Suprapubic skin (tissue), 4 donors: ENCODE measurements at places on chromosomes 12 and 14.

DNA sequence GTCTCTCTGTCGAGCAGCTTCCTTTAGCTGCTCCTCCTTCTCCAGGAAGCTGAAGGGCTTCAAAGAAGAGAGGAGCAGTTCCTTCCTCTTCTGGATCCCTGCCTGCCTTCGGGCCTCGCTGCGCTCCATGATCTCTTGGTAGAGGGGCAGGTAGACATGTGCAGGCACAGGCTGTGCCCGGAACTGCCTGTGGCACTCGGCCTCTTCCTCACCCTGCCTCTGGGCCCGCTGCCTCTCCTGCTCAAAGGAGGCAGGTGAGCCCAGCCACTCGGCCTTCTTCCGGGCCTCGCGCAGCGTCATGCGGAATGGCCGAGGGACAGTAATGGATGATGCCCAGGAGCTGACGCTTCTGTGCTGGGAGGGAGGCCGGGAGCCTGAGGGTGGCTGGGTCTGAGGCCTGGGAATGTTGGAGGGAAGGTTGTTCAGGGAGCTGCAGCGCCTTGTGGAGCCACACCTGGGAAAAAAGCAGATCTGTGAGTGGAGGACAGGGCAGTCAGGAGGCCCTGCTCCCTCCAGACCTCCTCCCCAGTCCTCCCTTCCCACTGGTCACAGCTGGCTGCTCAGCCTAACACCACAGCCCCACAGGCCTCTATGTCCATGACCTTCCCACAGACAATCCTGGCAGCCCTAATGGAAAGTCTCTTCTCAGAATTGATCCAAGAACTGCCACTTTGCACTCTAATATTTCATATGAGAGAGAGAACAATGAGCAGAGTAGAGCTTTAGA is 5.3 kb downstream of the FAM161B start:
- DNase-seq: no peak
- peaks cover 7% of the 10 kb centered on the region for H3K4me1 ChIP-seq

DNA sequence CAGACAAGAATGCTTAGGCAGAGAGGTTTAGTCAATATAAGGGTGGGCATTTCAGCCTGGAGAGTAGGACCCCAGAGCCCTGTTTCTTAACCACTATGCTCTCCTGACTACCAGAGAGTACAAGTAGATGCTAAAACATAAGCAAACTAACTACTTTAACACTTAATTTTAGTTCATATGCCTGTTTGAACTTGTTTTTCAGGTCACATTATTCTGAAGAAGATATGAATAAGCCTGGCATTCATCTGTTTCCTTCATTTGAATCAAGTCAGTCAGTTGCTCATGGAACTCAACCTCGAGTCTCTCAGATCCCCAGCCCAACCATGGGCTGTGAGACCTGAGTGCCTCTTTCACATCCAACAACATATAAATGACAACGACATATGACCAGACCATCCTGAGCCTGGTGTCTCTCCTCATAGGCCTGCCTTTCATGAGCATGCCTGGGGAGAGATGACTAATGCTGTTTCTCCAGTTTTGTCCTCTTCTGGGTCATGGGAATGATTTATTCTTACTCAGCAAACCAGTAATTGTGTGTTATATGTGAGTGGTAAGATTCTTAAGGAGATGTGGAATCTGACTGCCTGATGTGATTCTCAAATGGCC is 251.1 kb upstream of the BTG1 start:
- H3K36me3 ChIP-seq: no peaks in the 10 kb centered on the region
- peaks cover 23% of the 10 kb centered on the region for H3K4me1 ChIP-seq
- no peak for DNase-seq
- H3K27ac ChIP-seq: peak overlapping the region; percentile 65

DNA sequence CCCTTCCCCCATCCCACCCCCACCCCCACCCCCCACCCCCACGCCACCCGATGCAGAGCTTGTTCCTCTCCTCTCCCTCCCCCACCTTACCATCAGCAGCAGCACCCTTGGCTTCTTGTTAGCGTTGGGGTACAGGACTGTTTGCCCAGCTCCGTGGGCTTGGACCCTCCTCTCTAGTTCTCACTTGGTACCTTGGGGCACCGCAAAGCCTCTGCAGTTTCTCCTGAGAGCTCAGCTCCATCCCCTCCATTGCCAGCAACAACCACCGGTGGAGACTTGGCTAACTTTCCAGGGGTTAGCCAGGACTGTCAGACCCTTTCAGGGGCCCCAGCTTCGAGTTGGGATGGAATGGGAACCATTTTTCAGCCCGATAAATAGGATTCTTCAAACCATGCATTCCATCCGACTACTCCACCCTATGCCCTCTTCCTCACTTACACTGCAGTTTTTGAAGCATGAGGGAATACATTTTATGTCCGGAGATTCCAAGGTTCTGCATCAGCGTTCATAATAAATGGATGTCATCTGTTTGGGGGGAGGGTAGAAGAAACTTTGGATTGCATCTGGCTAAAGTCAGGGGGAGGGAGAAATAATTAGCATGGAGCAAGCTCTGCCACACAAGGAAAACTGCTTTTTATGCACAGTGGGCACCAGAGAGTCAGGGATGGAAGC is 1.1 kb downstream of the SCN8A start:
- H3K4me3 ChIP-seq: no peak overlapping the region
- no peak overlapping the region for H3K27ac ChIP-seq
- no peak for DNase-seq
- peaks cover 13% of the 10 kb centered on the region for H3K4me1 ChIP-seq

DNA sequence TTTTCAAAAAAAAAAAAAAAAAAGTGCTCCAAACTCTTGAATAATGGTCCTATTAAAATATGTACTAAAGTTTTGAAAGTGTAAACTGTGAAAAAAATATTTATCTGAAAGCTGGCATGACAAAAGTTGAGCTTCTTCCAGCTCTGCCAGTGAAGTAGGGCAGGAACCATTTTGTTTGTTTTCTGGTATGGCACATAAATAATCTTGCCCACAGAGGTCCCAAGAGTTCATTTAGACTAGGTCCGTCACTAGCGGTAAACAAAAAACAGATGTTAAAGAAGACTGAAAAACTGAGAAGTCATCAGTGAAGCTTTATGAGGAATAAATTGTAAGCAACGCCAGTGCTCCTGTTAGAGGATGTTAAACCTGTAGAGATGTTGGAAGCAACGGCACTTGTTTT is 7.0 kb downstream of the ERP27 start:
- DNase-seq: no peak
- no peaks in the 10 kb centered on the region for H3K36me3 ChIP-seq
- no peak overlapping the region for H3K27ac ChIP-seq
- H3K27me3 ChIP-seq: no peaks in the 10 kb centered on the region

GRCh38 chr12:12901158-12901791 is 9.9 kb downstream of the GPRC5A start:
- H3K36me3 ChIP-seq: no peaks in the 10 kb centered on the region
- no peak overlapping the region for H3K4me3 ChIP-seq

DNA sequence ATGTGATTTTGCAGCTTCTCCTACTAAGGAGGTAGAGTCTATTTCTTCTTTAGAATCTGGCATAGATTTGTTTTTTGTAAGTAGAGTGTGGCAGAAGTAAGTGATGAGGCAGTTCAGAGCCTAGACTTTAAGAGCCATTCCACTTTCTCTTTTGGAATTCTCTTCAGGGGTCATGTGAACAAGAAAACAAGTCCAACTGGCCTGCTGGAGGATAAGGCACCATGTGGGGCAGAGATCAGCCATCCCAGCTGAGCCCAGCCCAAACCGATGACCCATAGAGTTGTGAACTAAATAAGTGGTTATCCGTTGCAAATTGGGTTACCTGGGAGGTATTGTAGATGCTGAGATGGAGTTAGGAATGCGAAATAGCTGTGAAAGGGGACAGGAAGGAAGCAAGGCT is 60.3 kb upstream of the TBPL2 start:
- no peaks in the 10 kb centered on the region for H3K27me3 ChIP-seq
- H3K36me3 ChIP-seq: no peaks in the 10 kb centered on the region
- no peak overlapping the region for H3K4me3 ChIP-seq
- H3K4me1 ChIP-seq: peaks cover 5% of the 10 kb centered on the region
- DNase-seq: no peak
- no peak overlapping the region for H3K27ac ChIP-seq

- no peaks in the 10 kb centered on the region for H3K4me1 ChIP-seq
- no peak overlapping the region for H3K4me3 ChIP-seq
- no peaks in the 10 kb centered on the region for H3K36me3 ChIP-seq
- DNase-seq: no peak
- H3K27ac ChIP-seq: no peak overlapping the region
These were observed 304.1 kb downstream of the ACSS3 start for GRCh38 chr12:81381951-81382350.

DNA sequence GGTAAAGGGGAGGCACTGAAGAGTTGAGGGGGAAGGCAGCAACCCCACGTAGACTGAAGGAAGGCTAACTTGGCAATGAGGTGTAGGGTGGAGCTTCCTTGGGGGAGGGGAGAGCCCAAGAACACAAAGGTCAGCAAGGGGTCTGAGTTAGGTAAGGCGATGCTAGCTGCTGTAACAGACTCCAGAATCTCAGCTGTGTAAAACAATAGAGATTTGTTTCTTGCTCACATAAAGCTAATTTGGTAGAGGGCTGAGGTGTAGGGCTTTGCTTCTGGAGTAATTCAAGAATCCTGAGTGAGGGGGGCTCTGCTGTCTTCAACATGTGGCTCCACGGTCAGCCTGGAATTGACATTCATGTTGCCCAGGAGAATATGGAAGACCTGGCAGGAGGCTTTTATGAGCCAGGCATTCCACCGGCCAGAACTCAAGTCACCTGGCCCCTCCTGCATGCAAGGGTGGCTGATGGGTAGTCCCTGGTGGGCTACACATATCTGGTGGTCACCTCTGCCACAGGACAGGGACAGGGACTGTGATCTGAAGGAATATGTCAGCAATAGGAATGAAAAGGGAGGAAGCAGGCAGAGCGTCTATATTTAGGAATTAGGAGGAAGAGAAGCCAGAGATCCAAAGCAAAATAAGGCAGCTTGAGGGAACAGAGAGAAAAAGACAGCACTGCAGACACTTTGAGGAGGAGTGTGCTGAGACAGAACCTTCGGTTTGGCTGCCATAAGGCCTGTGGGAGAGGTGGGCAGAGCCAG is 153.7 kb downstream of the ZFP36L1 start:
- no peak for DNase-seq
- H3K36me3 ChIP-seq: no peaks in the 10 kb centered on the region
- H3K27me3 ChIP-seq: no peaks in the 10 kb centered on the region
- peaks cover 41% of the 10 kb centered on the region for H3K4me1 ChIP-seq
- no peak overlapping the region for H3K27ac ChIP-seq

GRCh38 chr12:111377440-111377839 is 8.5 kb upstream of the PHETA1 start:
- DNase-seq: no peak
- H3K27ac ChIP-seq: no peak overlapping the region
- no peak overlapping the region for H3K4me3 ChIP-seq
- H3K4me1 ChIP-seq: no peaks in the 10 kb centered on the region
- no peaks in the 10 kb centered on the region for H3K27me3 ChIP-seq

- H3K36me3 ChIP-seq: no peaks in the 10 kb centered on the region
- H3K4me3 ChIP-seq: no peak overlapping the region
- H3K4me1 ChIP-seq: no peaks in the 10 kb centered on the region
- H3K27ac ChIP-seq: no peak overlapping the region
- H3K27me3 ChIP-seq: no peaks in the 10 kb centered on the region
- peak; percentile 2 for DNase-seq
These were observed 109.1 kb upstream of the MAX start for GRCh38 chr14:65211341-65211987.

GRCh38 chr12:96803969-96804368 is 103.1 kb upstream of the NEDD1 start:
- H3K27ac ChIP-seq: no peak overlapping the region
- no peaks in the 10 kb centered on the region for H3K27me3 ChIP-seq
- no peak overlapping the region for H3K4me3 ChIP-seq
- no peak for DNase-seq
- H3K4me1 ChIP-seq: no peaks in the 10 kb centered on the region

DNA sequence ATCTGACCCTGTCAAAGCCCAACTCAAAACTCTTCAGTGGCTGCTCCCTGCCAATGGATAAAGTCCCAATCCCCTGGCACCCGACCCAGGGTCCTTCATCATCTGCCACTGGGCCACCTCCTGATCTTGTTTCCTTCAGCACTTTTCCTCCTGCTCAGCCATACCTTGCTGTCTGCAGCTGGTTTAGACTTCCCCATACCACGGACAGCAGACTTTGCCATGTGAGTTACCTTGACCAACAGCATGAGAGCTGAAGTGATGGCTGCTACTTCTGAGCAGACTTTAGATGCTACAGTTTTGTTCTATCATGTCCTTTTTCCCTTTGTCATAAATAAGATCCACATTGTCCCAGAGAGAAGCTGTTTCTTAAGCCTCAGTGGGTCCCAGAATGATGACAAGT is 33.3 kb upstream of the STON2 start:
- no peak overlapping the region for H3K4me3 ChIP-seq
- peaks cover 2% of the 10 kb centered on the region for H3K27me3 ChIP-seq
- no peak overlapping the region for H3K27ac ChIP-seq

- H3K27me3 ChIP-seq: peaks cover 3% of the 10 kb centered on the region
- H3K36me3 ChIP-seq: no peaks in the 10 kb centered on the region
- no peak overlapping the region for H3K4me3 ChIP-seq
- H3K27ac ChIP-seq: no peak overlapping the region
- DNase-seq: no peak
These were observed 47.2 kb downstream of the RFX4 start for GRCh38 chr12:106629797-106630659.

- no peaks in the 10 kb centered on the region for H3K4me1 ChIP-seq
- H3K4me3 ChIP-seq: no peak overlapping the region
- H3K27ac ChIP-seq: no peak overlapping the region
- peaks cover 80% of the 10 kb centered on the region for H3K36me3 ChIP-seq
- no peaks in the 10 kb centered on the region for H3K27me3 ChIP-seq
- DNase-seq: no peak
These were observed 53.7 kb downstream of the FOXN4 start for GRCh38 chr12:109255377-109255776.
